Hair follicular keratinocyte (primary cell): ENCODE measurements at places on chromosomes 5 and 9. TPM values are rescaled to one million over a fixed set of nuclear protein-coding genes. Genes with fewer than 3 reads are reported as not detected.

SLC34A3 gene
- not detected in 2 replicates for total RNA-seq

TMEM171 gene
- total RNA-seq: 1.6 and 4.2 TPM in 2 replicates

IL31RA gene
- total RNA-seq: 5.4 and 16.1 TPM in 2 replicates

DRD1 gene
- not detected in 2 replicates for total RNA-seq

FOXD4L5 gene
- total RNA-seq: not detected in 2 replicates

PDZD2 gene
- total RNA-seq: 3.0 and 5.1 TPM in 2 replicates

SPATA31C1 gene
- not detected in 2 replicates for total RNA-seq

ZDHHC11B gene
- total RNA-seq: not detected in 2 replicates

PCDHA10 gene
- not detected in 2 replicates for total RNA-seq

TEK gene
- 0.23 and 0.27 TPM in 2 replicates for total RNA-seq

PCDHB5 gene
- not detected in 2 replicates for total RNA-seq
